ENCODE measurements at places on chromosomes 5 and 9. TPM values are rescaled to one million over a fixed set of nuclear protein-coding genes. Genes with fewer than 3 reads are reported as not detected.
A peak's percentile ranks its signal among the peaks of the same experiment; 100 is the strongest.

Gene GCNT1
- 35.8 TPM for total RNA-seq

Gene HBEGF
- 3.0 TPM for total RNA-seq

DNA sequence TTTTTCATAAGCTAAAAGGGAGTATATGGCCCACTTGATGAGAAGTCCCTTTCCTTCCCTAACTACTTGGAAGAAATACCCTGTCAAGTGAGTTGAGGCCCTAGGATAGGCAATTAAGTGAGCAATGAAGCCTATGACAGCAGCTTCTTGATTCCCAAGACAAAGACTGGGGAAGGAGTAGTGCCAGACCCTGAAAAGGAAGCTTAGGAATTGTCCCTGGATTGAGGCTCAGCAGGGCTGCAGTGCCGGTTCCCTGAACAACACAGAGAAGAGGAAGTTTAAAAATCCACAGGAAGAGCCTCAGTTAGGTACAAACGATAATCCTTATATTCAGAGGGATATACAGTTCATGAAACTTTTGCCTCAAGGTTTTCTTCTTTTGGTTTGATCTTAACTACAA, 61.8 kb upstream of the RAD23B start:
- DNase-seq, result no peak

Gene SLC46A2
- under 0.01 TPM for total RNA-seq

DNA sequence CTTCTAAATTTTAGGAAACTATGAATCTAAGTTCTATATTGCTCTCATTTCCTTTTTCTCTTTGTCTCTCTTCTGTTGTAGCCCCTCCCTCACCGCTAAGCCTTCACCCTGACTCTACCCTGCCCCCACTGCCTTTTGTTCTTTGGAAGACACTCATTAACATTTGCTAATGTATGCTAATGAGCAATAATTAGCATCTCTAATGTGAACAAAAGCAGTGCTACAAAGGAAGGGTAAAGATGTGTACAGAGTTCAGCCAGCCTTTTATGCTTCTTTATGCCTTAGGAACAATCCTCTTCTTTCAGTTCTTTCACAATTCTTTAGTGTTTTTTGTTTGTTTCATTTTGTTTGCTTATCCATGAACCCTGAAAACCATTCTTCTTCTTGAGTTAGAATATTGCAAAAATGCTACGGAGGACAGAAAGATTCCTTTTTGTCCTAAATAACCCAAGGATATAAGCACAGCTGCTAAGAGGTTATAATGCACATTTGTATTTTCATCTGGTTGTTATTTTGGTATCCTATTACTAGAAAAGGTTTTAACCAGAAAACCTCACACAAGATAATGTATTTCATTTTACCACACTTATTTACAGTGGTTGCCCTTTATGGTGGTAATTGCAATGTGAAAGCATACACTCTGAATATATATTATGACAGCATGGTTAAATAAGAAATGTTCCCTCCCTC, 159.3 kb downstream of the TMC1 start:
- no peak for DNase-seq

Gene CARD6
- total RNA-seq, result 4.3 TPM

DNA sequence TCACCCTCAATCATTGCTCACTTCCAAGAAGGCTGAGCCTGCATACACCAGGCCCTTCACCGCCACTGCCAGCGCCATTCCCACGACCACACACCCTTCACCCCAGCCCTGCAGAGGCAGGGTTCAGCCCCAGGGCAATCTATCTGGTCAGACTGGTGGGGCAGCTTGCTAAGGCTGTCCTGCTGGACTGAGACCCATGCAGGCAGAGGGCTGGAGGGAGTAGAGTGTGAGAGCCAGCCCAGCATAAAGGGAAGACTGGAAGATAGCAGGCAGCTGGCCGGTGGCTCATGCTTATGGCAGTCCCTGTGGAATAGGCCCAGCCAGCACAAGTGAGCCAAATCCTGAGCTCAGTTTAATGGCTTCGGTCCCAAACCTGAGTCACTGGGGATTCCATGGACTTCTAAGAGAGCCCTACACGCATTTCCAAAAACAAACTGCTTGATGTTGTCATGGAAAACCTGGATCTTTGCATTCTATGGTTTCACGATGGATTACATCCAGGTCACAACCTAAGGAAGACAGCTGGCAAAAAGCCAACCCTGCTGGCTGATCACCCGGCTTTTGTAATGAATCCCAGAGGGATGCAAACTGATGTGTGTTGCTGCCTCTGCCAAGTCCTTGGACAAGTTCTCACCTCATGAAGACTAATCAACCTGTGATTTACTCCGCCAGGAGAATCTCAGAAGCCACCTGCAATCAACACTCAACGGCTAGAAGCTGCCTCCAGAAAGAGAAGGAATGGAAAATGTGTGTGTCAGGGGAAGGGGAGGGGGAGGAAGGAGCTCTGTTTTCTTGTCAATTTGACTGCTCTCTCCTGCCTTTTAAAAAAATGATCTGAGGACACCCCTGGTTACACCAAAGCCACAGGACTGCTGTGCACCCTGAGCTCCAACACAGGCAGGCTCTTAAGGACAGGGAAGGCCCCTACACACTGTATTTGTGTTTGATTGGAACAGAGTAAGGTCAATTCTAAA, 143.6 kb downstream of the LHFPL2 start:
- peak; percentile 38 for DNase-seq

- no peak for DNase-seq
Observed at GRCh38 chr9:129014608-129015007, 13.5 kb downstream of the SH3GLB2 start.

DNA sequence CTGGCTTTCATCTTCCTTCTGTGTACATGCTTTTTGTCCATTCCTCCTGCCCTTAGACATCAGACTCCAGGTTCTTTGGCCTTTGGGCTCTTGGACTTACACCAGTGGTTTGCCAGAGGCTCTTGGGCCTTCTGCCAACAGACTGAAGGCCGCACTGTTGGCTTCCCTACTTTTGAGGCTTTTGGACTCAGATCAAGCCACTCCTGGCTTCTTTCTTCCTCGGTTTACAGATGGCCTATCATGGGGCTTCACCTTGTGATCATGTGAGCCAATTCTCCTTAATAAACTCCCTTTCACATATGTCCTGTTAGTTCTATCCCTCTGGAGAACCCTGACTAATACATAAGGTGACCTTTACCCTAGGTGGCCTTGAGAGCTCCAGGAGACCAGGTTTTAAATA, 189.1 kb upstream of the CCNG1 start:
- DNase-seq, result no peak

GRCh38 chr5:40623480-40624420, 56.0 kb upstream of the PTGER4 start:
- no peak for DNase-seq
